ENCODE measurements at places on chromosomes 5 and 9. TPM values are rescaled to one million over a fixed set of nuclear protein-coding genes. Genes with fewer than 3 reads are reported as not detected.

The SLC6A19 gene
- total RNA-seq, result not detected

The LCN9 gene
- total RNA-seq, result not detected

The CDC20B gene
- not detected for total RNA-seq

The KIF12 gene
- total RNA-seq, result not detected

The TMEFF1 gene
- total RNA-seq, result 1.7 TPM

Measured in esophagus muscularis mucosa (tissue), 4 donors.